ENCODE measurements at places on chromosomes 4 and X.

DNA sequence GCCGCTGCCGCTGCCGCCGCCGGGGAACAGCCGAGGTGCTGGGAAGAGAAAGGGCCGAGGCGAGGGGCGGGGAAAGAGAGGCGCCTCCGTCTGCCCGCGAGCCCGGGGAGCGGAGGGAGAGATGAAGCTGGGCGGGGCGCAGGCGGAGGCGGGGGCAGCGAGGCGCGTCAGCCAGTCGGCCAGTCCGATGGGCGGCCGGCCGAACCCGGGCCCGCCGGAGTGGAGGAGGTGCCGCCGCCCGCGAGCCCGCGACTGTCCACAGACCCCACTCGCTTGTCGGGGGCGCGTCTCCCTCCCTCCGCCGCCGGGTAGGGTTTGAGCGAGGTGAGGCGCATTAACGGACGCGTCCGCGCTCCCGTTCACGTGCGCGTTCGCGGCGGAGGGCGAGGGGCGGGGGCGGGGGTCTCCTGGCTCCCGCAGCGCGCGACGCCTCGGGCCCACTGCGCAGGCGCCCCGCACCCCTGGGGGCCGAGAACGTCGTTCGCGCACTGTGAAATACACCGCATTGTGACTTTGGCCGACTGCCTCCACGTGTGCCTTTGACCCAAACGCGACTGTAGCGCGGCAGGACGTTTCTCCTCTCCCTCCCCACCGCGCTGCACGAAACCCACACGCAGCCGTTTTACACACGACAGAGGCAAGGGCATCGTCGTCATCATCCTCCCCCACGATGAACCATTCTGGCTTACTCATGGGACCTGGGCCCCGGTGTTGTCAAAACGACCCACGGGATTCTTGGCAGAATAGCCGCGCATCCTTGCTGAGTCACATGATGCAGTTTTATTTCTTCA, at the start of gene NUDT11:
TSS of gene NUDT11 (minus strand) at position 92 of the 791 bp plus-strand sequence. CDS start 148 bp downstream, outside the sequence.
- H3K4me3 ChIP-seq: peak within 1 kb of the TSS; percentile 60
- H3K36me3 ChIP-seq: no peaks in the 10 kb centered on the region
- no peaks in the 10 kb centered on the region for H3K27me3 ChIP-seq
- H3K4me1 ChIP-seq: no peaks in the 10 kb centered on the region
- DNase-seq: peak; percentile 81

GRCh38 chr4:135770505-135770904, 1568.9 kb upstream of the PABPC4L start:
- H3K36me3 ChIP-seq: no peaks in the 10 kb centered on the region
- no peaks in the 10 kb centered on the region for H3K27me3 ChIP-seq
- no peak overlapping the region for H3K27ac ChIP-seq
- no peaks in the 10 kb centered on the region for H3K4me1 ChIP-seq
- H3K4me3 ChIP-seq: no peak overlapping the region

DNA sequence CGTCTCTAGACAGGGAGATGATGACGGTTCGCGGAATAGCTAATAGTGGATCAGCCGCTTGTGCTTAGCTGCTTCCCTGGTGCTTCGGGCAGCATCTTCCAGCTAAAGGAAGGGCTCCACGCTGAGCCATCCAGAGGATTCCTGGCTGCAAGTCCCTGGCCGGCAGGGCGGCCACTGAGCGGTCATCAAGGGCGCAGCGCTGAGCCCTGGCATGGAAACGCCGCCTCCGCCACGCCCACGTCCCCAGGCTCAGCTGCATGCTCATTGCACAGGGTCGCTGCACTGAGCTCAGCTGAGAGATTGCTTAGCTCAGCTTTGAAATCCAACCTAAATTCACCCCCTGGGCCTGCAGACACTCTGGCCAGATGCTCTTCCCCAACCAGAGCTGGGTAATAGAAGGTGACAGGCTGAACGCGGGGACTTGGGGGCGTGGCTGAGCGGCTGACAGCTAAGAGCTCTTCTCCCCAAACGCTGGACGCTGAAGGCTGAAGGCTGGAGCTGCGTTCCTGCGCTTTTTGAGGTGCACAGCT, 118.2 kb upstream of the KIT start:
- no peaks in the 10 kb centered on the region for H3K27me3 ChIP-seq
- H3K27ac ChIP-seq: no peak overlapping the region
- H3K4me3 ChIP-seq: no peak overlapping the region
- H3K36me3 ChIP-seq: no peaks in the 10 kb centered on the region

DNA sequence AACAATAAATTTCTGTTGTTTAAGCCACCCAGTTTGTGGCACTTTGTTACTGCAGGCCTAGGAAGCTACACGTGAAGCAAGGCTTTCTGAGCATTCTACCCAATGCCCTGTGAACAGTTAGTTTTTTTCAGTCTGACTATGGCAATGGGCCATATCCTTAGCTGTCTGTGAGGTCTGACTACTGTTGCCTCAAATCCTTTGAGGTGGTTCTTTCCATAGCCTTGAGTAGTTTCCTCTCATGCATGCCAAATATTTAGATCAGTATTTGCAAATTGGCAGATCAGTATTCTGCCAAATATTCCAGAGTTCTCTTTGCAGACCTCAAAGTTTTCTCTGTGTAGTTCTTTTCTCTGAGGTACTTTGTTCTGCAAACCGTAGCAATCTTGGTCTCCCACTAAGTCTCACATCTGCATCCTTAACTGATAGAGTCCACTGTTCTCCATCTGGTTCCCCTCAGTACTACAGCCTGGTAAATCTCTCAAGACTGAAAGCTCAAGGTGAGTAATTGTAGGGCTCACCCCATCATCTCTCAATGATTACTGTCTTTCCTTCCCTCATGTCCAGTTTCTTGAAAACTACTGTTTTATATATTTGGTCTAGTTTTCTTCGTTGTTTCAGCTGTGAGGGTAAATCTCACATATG, 984.9 kb upstream of the INTU start:
- H3K27ac ChIP-seq: no peak overlapping the region
- no peaks in the 10 kb centered on the region for H3K27me3 ChIP-seq
- no peak overlapping the region for H3K4me3 ChIP-seq

- DNase-seq: peak; percentile 81
- no peaks in the 10 kb centered on the region for H3K27me3 ChIP-seq
These were observed 23.5 kb downstream of the TIGD2 start for GRCh38 chr4:89134775-89135319.

- H3K27me3 ChIP-seq: no peaks in the 10 kb centered on the region
- no peak overlapping the region for H3K4me3 ChIP-seq
- DNase-seq: no peak
- no peaks in the 10 kb centered on the region for H3K36me3 ChIP-seq
- H3K4me1 ChIP-seq: no peaks in the 10 kb centered on the region
These were observed 95.9 kb upstream of the IL1RAPL1 start for GRCh38 chrX:28491322-28491721.

DNA sequence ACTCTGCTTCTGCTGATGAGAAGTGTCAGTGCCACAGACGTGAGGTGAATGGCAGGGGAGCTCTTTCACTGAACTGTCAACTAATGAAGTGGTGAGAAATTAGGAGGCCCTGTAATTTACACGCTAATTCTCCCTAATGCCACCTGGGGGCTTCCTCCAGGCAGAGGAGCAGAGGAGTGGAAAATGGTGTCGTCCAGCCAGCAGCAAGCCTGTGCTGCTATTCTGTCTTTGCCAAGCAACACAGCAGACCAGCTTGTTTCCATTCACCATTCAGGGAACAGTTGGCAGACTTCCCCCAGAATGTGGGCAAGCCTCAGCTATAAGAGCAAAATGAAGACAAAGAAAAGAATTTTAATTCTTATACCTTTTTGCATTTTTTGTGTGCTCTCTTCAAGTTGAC, 245.2 kb upstream of the TET2 start:
- H3K27ac ChIP-seq: no peak overlapping the region
- no peaks in the 10 kb centered on the region for H3K4me1 ChIP-seq
- DNase-seq: peak; percentile 48
- no peaks in the 10 kb centered on the region for H3K36me3 ChIP-seq
- no peak overlapping the region for H3K4me3 ChIP-seq

GRCh38 chr4:55568905-55569504, 22.3 kb upstream of the CLOCK start:
- H3K27ac ChIP-seq: no peak overlapping the region
- H3K4me1 ChIP-seq: no peaks in the 10 kb centered on the region

GRCh38 chr4:15414551-15415091, 13.2 kb upstream of the C1QTNF7 start:
- H3K4me1 ChIP-seq: peaks cover 3% of the 10 kb centered on the region
- no peak for DNase-seq
- H3K27me3 ChIP-seq: no peaks in the 10 kb centered on the region
- H3K27ac ChIP-seq: no peak overlapping the region
- H3K4me3 ChIP-seq: no peak overlapping the region

DNA sequence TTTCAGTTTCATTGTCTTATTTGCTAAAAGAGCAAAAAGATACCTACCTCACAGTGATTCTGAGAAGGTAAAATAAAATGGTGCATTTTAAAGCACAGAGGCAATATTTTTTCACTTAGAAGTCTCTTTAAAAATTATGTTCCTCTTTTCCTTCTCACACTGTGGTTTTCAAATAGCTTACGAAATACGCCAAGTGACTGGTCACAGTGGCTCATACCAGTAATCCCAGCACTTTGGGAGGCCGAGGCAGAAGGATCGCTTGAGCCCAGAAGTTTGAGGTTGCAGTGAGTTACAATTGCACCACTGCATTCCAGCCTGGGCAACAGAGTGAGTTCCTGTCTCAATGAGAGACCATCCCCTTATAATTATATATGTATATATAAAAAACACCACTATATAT, 372.6 kb downstream of the FBXO8 start:
- H3K4me1 ChIP-seq: no peaks in the 10 kb centered on the region
- no peak overlapping the region for H3K4me3 ChIP-seq
- H3K27ac ChIP-seq: no peak overlapping the region
- DNase-seq: no peak
- H3K27me3 ChIP-seq: no peaks in the 10 kb centered on the region

DNA sequence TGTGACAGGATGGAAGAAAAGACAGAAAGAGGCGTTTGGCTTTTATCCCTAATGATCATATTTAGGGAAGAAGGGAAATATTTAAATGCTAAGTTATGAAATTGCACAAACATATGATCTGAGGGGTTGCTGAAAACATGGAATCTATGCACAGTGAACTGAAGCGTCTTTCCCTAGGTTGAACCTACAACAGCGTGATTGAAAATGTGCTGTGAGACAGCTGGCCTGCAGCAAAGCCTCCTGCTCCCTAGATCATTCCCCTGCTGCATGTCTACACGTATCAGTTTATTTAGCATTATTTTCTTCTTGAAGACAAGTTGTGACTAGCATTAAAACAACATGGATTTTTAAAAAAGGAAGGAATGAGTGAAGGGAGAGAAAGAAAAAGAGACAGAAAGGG, 272.5 kb upstream of the TRAM1L1 start:
- H3K36me3 ChIP-seq: no peaks in the 10 kb centered on the region
- no peak overlapping the region for H3K27ac ChIP-seq

DNA sequence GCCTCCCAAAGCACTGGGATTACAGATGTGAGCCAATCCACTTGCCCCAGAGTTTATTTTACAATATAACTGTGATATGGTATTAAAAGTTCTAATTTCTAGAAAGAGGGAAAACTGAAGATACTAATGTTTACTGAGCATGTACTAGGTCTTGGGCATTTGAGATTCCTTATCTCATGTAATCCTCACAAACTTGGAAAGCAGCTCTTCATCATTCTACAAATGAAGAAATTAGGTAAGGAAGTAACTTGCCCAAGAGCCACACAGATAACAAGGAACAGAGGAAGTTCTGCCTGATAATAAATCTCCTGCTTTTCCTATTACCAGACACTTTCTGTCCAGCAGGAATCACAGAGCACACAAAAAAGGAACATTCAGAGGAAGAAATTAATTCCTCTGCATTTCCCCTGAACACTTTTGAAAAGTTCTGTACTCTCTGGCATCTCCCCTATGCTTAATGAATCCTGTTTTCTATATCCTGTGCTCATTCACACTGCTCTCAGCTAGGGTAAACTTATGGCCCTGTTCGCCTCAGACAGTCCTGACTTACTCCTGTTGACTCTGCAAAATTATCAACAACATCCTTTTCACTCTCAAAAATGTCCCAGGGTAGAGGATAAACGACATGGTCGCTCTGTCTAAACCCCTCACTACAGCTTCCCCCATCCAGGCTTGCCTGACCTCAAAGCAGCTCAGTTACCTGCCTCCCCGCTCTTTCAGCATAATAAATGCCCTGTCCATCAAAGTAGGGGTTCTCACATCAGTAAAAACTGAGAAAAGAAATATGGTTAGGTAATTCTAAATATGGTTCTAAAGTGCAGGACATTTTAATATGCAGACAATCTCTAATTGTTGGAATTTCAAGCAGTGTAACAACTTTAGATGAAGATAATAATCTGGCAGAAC, 13.6 kb downstream of the SH3RF1 start:
- no peaks in the 10 kb centered on the region for H3K27me3 ChIP-seq
- DNase-seq: no peak
- no peak overlapping the region for H3K4me3 ChIP-seq
- peaks cover 12% of the 10 kb centered on the region for H3K4me1 ChIP-seq
- no peaks in the 10 kb centered on the region for H3K36me3 ChIP-seq

DNA sequence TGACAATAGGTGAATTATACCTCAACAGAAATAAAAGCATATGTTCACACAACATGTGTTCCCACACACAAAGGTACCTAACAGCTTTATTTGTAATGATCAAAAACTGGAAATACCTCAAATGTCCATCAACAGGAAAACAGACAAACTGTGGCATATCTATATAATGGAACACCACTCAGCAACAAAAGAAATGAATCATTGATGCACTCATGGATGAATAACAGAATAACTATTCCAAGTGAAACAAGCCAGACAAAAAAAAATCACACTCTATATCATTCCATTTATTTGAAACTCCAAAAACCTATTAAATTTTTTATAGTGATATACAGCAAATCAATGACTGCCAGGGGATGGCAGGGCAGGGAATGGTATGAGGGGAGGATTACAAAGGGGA, 148.1 kb downstream of the PLS3 start:
- no peak overlapping the region for H3K4me3 ChIP-seq
- H3K27ac ChIP-seq: no peak overlapping the region
- no peaks in the 10 kb centered on the region for H3K36me3 ChIP-seq
- no peak for DNase-seq
- H3K27me3 ChIP-seq: no peaks in the 10 kb centered on the region

DNA sequence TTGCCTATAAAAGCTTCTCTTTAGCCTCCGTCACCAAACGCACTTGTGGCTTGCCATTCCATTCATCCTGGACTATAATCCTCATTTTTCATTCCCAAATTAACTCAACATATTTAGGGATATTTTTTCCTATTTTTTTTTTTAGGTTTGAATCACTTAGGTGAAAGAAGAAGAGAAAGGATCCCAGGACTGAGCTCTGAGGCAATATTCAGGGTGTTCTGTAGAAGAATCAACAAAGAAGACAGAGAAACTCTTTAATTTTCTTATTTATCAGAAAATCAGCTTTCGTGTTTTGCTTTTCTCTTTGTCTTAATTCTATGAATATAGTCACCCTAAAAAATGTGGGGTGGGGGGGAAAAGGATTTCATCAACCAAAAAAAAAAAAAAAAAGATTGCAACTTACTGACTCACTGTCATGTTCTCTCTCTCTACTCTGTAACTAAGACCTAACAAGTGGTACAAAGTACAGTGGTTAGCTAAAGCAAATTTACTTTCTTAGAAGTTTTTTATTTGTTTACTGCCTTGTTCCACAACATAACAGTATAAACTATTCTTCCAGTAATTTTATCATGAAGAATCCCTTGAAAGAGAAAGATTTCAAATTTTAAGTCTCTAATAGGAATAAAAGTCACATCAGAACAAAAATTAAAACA, 272.0 kb downstream of the DHX15 start:
- no peak overlapping the region for H3K27ac ChIP-seq
- DNase-seq: no peak
- H3K27me3 ChIP-seq: no peaks in the 10 kb centered on the region

GRCh38 chrX:2468261-2469195, 32.2 kb downstream of the DHRSX start:
- H3K4me1 ChIP-seq: no peaks in the 10 kb centered on the region
- H3K27ac ChIP-seq: no peak overlapping the region
- no peak for DNase-seq
